ENCODE measurements at places on chromosomes 16 and 17. TPM values are rescaled to one million over a fixed set of nuclear protein-coding genes. Genes with fewer than 3 reads are reported as not detected.

Gene ADORA2B
- total RNA-seq = 1.5 TPM

Gene ALOXE3
- not detected for total RNA-seq

GRCh38 chr17:33033176-33033575 is 41.5 kb downstream of the SPACA3 start:
- no peak for DNase-seq

- DNase-seq = no peak
These were observed 18.3 kb downstream of the TMEM100 start for GRCh38 chr17:55704401-55704800.

DNA sequence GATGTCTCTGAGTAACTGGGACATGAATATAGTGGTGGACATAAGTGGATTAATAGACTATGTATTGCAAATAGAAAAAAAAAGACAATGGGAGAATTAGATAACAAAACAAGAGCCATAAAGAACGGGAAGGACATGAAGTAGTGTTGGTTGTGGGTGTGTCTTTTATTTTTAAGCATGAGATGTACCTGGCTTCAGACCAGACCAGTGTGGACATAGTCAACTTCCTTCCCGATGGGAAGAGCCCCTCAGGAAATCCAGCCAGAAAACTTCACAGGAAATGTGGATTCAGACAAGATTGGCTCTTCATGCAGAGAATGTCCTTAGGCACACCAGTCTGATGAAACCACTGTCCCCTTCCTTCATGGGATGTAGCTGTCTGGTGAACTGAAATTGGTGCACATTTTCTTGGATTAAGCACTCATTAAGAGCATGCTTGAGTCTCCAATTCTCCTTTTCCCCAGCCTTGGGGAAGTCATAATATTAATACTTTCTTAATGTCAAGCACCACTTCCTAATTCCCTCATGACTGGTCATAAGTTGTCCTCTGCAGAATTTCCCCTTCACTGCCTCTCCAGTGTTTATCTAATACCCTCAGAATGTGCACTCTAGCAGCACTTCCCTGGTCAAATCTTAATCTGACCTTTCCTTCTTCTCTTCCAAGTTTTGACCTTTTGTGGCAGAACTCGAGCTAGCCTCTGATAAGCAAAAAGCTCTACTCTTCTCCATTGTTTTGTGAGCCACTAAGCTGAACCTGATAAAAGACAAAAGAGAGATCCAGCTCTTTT is 350.6 kb upstream of the MAF start:
- no peak for DNase-seq

- no peak for DNase-seq
These were observed 129.5 kb downstream of the CDH13 start for GRCh38 chr16:82756283-82756599.

GRCh38 chr16:5381481-5381880 is 283.9 kb upstream of the EEF2KMT start:
- no peak for DNase-seq

Gene CMTM2
- total RNA-seq = 0.80 TPM

Gene FBXO39
- 0.29 TPM for total RNA-seq

Gene CX3CL1
- total RNA-seq = not detected

DNA sequence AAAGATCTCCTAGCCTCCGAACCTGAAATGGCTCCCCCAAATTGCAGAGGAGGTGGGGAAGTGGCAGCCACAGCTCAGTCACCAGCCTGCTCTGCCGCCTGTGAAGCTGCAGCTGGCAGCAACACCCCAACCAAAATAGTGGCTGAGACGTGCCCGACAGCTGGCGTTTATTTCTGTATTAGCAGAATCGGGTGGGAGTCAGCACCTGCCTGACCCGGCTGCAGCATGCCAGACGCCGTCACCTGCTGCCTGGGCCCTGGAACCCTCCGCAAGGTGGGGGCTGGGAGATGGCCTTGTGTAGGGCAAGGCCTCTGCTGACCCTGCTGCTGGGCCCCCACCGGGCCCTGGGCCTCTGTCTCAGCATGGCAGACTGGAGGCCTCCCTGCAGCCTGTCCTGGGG is 17.5 kb upstream of the PABPN1L start:
- DNase-seq = no peak

Gene TPSB2
- total RNA-seq = not detected

DNA sequence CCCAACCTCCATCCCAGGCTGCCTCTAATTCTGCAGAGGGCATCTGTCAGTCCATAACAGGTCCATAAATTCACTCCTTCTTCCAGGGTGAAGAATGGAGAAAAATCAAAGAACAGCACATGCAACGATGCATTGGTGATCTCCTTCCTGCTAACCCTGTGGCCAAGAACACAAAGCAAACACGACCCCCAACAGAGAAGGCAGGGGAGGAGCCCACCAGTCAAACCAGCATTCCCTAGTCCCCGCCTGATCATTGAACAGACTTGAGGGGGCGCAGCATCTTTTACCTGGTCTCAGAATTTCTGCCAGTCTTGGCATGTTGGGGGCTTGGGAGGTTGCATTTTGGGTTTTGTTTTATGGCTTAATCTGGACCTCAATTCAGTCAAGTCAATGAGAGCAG is 476.0 kb downstream of the SLC39A11 start:
- DNase-seq = no peak

Data from activated T-helper 1 cell treated with anti-CD3 and anti-CD28 coated beads, Interleukin-12 subunit alpha, Interleukin-12 subunit beta, Interleukin-2, Interleukin-4 antibody, amounts not matched to agents 30 ng/mL and 10 ng/mL and 1 ng/mL, durations not matched to agents 14 hours and 24 hours and 36 hours (primary cell).